Foreskin keratinocyte (primary cell): ENCODE measurements at places on chromosomes 4 and X.

- peak; percentile 55 for DNase-seq
Observed at GRCh38 chr4:125115941-125116340, 198.8 kb upstream of the FAT4 start.

- no peak for DNase-seq
Observed at GRCh38 chrX:68665502-68665901, 18.0 kb downstream of the STARD8 start.

- no peak for DNase-seq
Observed at GRCh38 chrX:13128104-13128503, 83.7 kb upstream of the FAM9C start.

- no peak for DNase-seq
Observed at GRCh38 chr4:95591278-95591677, 42.5 kb upstream of the UNC5C start.

- no peak for DNase-seq
Observed at GRCh38 chr4:168496834-168497233, at the start of gene PALLD. PALLD (plus strand) TSS chr4:168497052.

- DNase-seq: no peak
Observed at GRCh38 chr4:1767770-1768366, 25.2 kb upstream of the FGFR3 start.
